Caki2 (cell line): ENCODE measurements at places on chromosomes 7 and 10. TPM values are rescaled to one million over a fixed set of nuclear protein-coding genes. Genes with fewer than 3 reads are reported as not detected.

DNA sequence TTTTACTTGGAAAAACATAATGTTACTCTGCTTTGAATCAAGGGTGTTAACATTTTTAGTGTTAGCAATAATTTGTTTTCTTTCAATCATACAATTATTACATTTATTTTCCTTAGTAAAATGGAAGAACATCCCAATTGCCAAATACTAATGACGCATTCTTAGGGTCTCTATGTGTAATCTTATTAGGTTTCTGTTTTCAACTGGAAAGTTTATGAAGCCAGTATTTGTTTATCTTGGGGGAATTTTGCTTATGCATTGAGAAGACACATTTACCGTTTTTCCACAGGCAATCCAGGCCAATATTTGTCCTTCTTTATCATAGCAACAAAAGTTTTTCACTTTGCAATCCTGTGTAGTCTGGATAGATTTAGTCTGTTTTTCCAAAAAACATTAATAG lies 134.5 kb downstream of the CPED1 start:
- no peak for DNase-seq

The PRR15 gene
- 4.2 and 12.7 TPM in 2 replicates for total RNA-seq

The NODAL gene
- not detected in 2 replicates for total RNA-seq

- no peak for DNase-seq
Measured at GRCh38 chr10:78829565-78829964, 239.2 kb upstream of the ZMIZ1 start.
